ENCODE measurements at places on chromosomes 1 and 21.
A peak's percentile ranks its signal among the peaks of the same experiment; 100 is the strongest.

DNA sequence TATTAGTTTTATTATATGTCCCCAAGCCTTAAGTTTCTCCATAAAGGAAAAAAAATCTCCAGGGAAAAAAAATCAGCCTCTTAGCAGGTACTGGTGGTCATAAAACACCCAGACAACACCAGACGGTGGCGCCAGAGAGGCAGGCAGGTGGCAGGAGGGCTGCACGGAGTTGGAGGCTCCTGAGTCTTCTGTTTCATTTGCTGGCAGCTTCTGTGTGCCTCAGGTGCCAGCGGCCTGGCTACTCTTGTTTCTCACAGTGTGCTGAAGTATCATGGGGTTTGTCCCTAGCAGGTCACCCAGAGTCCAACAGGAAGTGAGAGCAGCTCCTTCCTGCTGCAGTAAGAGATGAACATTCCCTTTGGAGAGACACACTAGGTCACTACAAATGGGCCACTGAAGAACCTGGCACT lies 123.3 kb upstream of the GADD45A start:
- DNase-seq, result no peak

DNA sequence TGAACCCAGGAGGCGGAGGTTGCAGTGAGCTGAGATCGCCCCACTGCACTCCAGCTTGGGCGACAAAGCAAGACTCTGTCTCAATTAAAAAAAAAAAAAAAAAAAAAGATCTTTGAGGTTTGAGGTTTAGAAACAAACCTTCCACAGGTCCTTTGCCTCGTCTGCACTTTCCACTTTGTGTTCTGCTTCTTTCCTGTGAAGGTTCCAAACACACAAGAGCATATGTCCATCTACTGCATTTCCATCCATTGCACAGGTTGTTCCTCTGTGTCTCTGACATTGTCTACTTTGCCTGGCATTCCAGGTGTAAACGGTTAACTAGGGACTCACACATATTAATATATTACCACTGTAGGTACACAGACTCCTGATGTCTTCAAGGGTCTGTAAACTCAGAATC lies 40.1 kb downstream of the DSTYK start:
- no peak for DNase-seq

DNA sequence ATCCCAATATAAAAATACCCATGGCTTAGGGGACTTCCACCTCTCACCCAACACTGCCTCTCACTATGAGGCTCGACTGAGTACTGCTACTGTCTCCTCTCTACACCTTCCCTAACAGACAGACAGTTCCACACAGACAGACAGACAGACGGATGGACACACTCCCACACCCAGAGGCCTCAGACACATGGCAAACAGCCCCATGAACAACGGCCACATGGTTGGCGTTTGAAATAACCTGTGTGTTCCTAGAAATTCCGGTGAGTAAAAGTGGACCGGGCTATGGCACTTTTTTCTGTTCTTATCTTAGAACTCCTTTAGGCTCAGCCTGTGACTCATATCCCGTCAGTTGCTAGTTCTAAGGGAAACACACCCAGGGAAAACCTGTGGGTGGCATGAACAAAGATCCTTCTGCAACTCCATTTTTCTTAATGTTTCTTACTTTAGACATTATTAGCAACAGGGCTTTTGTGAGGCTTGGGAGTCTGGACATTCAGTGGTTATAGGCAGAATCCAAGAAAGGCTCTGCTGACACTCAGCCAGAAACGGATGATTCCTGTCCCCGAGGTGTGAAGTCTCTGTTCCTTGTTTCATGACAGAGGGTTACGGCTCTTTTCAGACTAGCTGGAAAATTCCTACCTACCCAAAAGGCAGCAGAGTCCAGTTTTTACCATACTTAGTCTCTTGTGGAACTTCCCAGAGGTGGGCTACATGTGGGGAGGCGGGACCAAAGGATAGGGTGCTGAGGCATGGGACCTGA lies 90.5 kb upstream of the TLR5 start:
- DNase-seq, result peak; percentile 34

GRCh38 chr21:16004086-16004485 lies 274.3 kb downstream of the USP25 start:
- no peak for DNase-seq

- no peak for DNase-seq
Measured at GRCh38 chr1:76998582-76999223, 131.4 kb downstream of the ST6GALNAC5 start.

GRCh38 chr1:9075022-9075421 lies 5.6 kb upstream of the SLC2A5 start:
- no peak for DNase-seq

- DNase-seq, result no peak
Measured at GRCh38 chr1:29379443-29380073, 143.2 kb downstream of the PTPRU start.

All from vagina (tissue), 2 donors.